ENCODE measurements at places on chromosomes 1 and 21.

- peak; percentile 66 for DNase-seq
Measured at GRCh38 chr1:212291505-212292134, 6.4 kb downstream of the PPP2R5A start.

GRCh38 chr1:181737056-181737455 is 253.7 kb downstream of the CACNA1E start:
- no peak for DNase-seq

GRCh38 chr1:226532553-226532952 is 16.0 kb upstream of the STUM start:
- DNase-seq, result no peak

DNA sequence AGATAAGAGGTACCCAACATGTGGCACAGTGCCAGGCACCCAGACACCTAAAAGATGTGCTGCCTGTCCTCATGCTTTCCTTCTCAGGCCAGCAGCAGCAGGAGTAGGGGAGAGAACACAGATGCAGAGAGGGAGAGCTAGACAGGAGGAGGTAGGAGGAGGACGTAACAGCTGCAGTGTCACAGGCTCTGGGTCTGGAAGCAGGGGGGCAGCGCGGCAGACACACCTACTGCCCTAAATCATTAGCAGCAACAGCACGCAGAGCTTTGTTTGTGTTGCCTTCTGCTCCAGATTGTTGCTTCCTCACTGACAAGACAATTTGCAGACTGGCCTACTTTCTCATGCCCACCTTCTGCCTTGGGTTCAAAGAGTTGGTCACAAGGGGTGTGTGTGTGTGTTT is 196.7 kb upstream of the DAB1 start:
- no peak for DNase-seq

GRCh38 chr1:183592733-183593132 is 2.5 kb upstream of the NCF2 start:
- no peak for DNase-seq

DNA sequence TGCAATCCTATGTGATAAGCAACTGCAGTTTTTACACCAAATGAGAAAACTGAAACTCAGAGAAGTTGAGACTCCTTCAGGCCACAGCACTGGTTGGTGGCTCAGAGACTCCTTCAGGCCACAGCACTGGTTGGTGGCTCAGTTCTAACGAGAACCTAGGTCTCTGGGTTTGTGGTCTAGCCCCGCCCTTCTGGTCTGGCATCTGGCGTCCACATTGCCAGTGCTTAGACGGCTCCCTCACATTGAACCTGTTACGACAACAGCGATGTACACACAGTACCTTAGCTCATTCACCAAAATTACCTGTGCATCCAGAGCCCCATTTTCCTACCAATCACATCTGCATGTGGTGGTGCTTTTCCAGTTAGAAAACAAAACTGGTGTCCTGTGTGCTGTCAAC is 66.1 kb downstream of the NID1 start:
- DNase-seq, result peak; percentile 61

DNA sequence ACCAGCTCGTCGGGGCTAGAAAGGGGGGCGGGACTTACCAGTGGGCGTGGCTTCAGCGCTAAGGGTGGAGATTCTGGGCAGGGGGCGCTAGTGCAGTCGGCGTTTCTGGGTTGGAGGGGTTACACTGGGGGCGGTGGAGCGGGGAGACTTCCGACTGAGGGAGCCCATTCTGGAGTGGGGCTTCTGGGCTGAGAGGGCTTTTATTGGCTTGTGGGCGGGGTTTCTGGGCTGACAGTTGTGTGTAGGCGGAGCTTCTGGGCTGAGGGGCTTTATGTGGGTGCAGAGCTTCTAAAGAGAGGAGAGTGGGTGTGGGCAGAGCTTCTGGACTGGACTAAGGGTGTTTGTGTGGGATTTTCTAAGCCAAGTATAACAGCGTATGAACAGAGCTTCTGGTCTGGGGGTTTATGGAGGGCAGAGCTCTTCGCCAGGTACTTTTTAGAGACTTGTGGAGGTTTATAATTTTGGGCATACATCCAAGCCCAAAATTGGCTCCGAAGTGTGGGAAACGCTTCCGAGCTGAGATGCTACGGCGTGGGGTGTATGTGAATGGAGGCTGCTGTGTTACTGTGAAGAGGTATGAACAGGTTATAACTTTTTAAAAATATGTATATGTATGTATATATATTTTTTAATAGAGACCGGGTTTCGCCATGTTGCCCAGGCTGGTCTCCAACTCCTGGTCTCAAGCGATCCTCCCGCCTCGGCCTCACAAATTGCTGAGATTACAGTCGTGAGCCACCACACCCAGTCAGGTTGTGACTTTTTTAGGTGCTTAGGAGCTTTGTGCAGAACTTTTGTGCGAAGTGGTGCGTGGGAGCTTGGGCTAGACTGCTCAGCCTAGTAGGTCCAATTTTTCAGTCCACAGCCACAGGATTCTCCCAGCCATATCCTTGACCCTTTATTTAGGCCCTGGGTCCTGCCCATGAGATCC is 825 bp downstream of the TMEM39B start:
- DNase-seq, result no peak

DNA sequence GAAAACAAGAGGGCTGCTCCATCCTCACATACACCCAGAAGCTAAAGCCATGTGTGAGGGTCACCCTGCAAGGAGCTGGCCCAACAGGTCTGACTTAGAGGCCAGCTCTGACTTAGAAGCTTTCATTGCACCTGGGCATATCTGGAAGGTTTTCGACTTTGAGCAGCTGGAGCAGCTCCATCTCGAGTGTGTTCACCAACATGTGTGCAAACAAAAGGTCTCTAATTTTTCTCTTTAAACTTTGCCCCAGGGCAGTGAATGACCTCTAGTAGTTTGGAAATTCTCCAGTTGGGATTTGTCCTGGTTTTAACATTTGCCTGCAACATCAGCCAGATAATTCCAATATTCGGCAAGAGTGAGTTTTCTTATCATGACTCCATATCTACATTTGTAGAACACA is 108.3 kb downstream of the TNR start:
- no peak for DNase-seq
